Activated T-helper 1 cell treated with anti-CD3 and anti-CD28 coated beads, Interleukin-12 subunit alpha, Interleukin-12 subunit beta, Interleukin-2, Interleukin-4 antibody, amounts not matched to agents 30 ng/mL and 10 ng/mL and 1 ng/mL, durations not matched to agents 14 hours and 24 hours and 36 hours (primary cell): ENCODE measurements at places on chromosomes 7 and 10.
A peak's percentile ranks its signal among the peaks of the same experiment; 100 is the strongest.

DNA sequence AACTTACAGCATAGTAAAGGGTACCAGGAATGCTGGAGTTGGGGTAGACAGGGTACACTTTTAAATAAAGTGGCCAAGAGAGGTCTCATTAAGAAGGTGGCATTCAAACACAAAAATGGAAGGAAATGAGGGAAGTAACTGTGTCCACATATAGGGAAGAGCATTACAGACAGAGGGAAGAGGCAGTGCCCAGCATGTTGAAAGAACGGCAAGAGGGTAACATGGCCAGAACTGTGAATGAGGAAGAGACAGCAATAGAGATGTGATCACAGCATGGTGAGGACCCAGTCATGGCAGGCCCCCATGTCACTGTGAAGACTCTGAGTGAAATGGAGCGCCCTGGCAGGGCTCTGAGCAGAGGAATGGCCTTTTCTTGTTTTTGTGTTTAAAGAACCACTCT is 35.1 kb upstream of the ZNRF2 start:
- no peak for DNase-seq

DNA sequence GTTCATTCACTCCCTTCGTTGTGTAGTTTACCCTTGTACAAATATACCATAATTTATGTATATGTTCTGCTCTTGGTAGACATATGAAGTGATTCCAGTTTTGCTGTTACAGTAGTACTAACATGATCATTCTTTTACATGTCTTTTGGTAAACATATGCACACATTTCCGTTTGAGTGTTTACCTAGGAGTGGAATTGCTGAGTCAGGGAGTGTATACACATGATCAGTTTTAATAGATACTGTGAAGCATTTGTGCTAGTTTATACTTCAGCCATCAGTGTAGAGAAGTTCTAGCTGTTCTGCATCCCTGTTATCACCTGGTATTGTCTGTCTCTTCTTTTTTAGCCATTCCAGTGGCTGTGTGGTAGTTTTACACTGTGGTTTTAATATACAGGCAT is 34.5 kb upstream of the CYP26C1 start:
- DNase-seq = no peak

DNA sequence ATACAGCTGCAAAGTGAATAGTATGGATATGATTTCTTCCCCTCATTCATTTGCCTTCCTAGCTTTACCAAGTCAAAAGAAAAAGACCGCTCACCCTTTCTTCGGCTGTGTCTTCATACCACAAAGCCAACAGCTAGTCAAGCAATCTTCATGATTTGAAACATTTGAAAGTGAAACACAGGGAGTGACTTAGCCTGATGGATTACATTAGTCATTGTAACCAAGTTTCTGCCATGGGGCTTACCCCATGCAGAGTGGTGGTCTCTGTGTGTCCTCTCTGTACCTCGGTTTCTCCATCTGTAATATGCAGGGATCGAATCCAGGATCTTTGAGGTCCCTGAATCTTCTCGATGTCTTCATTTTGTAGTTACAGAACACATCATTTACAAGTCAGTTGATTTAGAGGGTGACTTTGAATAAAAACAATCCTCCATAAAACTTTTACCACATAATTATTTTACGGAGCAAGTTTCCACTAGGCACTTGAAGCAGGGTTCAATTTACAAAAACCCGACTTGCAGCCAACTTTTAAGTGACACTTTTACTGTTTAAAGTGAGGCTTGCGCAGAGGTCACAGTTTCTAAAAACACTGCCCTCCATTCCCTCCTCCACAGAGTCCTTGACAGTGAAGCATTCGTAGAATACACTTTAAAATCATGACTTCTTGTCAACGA is 2.2 kb upstream of the LGI1 start:
- DNase-seq = no peak

GRCh38 chr10:72250666-72251065 is 23.1 kb upstream of the DDIT4 start:
- no peak for DNase-seq

DNA sequence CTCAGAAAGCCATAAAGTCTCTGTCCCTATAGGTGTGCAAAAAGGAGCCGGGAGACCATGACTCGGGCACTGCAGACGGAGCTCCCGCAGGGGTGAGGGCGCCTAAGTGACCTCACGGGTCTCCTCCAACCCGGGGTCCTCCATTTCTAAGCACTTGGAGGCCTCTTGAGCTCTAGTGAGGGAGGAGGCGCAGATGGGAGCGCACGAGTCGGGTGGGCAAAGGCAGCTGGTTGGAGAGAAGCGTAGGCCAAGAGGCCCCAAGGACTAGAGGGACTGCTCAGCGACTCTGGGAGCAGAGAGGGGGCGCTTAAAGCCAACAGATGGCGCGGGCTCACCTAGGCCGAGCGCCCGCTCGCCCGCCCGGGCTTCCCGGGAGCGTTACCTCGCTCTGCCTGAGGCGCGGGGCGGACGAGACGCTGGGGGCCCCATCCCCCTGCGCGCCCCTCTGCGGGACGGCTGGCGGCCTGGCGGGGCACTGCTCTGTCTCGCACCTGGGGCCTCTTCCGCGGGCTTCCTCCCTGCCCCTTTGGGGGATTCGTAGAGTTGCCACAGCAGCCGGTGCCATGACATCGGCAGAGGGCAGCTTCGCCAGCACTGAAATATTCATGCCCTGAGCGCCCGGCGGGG is 523 bp upstream of the CDH23 start:
- DNase-seq = no peak

GRCh38 chr7:143315776-143316175 is at the start of gene CLCN1:
Gene CLCN1, plus strand, starts transcription at chr7:143316111. Its CDS starts 102 bp downstream, at chr7:143316213.
- no peak for DNase-seq

- no peak for DNase-seq
Measured at GRCh38 chr7:17552952-17553351, 254.5 kb downstream of the AHR start.

DNA sequence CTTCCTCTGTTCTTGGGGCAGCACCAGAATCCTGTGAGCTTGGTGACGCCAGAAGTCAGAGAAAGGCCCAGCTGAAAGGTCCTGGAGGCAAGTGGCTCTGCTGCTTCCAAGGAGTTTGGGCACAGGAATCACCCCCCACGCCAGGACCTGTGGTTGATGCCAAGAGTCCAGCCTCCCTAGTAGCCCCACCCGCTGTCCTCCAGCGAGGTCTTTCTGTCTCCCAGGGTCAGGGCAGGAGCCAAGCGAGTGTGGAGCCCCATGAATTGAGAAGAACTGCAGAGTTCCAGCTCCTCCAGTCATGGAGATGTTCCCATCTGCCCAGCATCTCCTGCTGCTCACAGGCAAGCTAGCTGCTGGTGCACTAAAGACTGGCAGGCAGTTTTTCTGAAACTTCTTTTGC is 631.7 kb upstream of the MGMT start:
- DNase-seq = no peak

DNA sequence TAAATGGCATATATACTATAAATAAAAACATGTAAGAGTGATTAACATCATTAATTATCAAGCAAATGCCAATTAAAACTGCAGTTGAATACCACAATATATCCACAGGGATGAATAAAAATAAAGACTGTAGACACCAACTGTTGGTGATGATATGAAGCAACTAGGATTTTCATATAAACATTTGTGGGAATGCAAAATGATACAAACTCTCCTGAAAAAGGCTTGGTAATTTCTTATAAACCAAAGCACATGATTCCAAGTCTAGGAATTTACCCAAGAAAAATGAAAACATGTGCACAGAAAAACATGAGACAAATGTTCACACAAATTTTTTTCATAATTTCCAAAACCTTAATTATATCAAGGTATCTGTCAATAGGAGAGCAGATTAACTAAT is 448.1 kb downstream of the ETV1 start:
- no peak for DNase-seq

- DNase-seq = no peak
Measured at GRCh38 chr10:100890673-100891317, 22.0 kb upstream of the SLF2 start.

GRCh38 chr7:93146472-93147141 is 1.6 kb downstream of the SAMD9L start:
- DNase-seq = peak; percentile 4
